ENCODE measurements at places on chromosomes 2 and 18.

GRCh38 chr2:9696731-9697130, 65.9 kb upstream of the YWHAQ start:
- DNase-seq = no peak

GRCh38 chr2:121584741-121585140, 54.1 kb downstream of the RNU4ATAC start:
- no peak for DNase-seq

GRCh38 chr18:48862132-48862531, 88.6 kb downstream of the SMAD7 start:
- no peak for DNase-seq

DNA sequence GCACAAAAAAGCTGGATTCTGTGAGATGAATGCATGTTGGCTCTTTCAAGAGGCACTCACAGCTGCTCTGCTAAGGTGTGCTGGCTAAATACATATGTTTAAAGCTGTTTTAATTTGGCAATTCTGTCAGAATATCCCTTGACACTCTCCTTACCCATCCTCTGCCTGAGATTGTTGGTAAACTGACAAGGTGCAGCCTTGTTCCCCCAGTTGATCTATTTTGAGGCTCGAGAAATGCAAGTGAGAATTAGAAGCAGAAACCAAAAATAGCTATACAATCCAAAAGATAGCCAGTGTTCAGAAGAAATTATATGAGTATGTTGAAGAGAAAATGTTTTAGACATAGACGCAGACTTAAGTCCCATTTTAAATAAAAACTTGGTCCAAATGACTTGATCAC, 971.7 kb upstream of the GYPC start:
- DNase-seq = no peak

- DNase-seq = no peak
These were observed 558.2 kb upstream of the PKDCC start for GRCh38 chr2:41489638-41490037.

DNA sequence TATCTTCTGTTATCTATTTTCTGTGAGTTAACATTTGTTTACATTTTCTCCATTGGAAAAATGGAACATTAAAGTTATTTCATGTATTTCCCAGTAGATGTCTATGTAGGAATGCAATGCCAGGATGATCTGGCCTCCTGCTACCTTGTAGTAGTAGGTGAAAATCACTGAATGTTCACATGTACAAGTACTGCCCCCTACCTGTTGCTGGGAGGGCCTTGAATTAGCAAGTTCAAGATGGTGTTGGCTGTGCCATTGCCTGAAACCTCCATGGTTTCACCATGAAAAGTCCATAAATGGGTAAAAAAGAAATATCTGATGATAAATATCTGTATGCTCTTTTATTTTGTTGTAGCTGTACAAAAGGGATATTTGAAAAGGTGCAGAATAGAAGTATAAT, 30.7 kb downstream of the XRCC5 start:
- no peak for DNase-seq

GRCh38 chr2:74876081-74876886, 42.4 kb downstream of the HK2 start:
- DNase-seq = peak; percentile 7

GRCh38 chr2:118856978-118857676, 9.7 kb upstream of the EN1 start:
- no peak for DNase-seq

DNA sequence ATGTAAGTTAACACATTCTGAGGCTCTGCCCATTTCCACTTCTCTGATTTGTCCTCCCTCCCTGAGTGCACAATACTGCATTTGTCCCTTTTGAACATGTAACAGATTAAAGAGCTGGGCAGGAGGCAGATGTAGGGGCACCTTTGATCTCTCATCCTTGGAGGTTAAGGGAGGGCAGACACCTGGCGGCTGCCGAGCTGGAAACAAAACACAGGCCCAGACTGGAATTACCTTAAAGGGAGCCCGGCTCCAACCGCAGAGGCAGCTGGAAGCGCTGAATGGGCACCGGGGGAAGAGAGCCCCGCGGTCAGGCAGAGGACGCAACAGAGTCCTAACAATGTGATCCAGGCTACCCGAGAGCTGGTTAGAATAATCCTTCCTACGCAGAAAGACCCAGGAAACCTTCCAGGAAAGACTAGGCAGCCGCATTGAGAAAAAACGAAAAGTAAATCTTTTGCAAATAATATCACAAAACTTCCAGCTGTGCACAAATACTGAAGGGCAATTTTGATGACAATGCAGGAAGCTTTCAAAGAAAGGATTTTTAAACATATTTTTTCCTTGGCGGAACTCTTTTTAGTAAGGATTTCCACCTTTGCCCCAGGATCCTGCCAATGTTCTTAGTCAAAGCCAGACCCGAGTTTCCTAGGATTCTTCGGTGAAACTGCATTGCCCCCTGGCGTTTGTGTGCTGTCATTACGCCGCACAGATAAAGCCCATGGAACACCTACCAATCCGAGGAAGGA, 216.0 kb downstream of the TGIF1 start:
- DNase-seq = peak; percentile 59

DNA sequence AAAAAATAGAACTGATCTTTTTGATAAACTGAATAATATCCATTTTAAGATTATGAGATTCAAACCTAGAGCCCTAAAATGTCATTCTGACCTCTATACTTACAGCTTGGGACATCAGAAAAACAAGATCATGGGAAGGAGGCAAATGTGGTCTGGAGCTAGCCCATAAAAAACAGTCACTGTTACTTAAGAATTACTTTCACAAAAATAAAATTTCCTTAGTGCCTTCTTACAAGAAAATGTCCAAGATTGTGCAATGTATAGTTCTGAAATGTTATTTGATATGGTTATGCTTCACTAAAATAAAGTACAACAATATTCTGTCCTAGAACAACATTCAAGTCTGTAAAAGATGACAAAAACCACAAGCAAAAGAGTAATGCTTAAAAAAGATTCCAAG, 247.6 kb downstream of the DYM start:
- no peak for DNase-seq

DNA sequence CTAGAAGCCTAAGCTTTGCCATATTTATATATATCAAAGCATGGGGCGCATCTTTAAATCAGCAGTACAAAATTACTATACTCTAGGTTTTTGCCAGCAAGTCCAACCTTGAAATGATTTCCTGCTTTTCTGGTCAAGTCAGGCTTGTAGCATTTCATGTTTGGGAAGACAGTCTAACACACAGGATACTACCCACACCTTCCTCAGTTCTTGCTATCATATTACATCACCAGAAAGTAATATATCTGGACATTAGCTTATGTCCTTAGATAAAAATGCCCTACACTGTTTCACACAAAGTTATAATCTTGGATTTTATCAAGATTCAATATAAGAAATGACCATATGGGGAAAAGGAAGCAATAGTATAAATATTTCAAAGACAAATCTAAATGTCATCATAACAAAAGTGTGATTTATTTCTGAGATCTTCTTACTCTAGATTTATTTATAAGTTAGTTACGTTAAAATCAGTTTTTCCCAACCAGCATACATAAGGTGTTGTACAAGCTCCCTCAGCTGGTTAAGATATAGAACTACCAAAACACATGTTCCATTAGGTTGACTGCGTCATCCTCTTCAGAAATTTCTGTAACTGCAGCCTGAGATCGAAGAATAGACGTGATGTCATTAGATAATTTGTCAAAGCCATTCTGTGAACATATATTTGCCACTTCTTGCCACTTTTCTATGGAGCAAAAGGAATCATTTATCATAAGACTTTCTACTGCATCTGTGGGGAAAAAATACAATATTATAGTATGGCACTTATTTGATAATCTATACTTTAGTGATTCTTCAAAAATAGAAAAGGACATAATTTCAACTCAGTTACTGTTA, 56.6 kb downstream of the CLHC1 start:
- peak; percentile 49 for DNase-seq

- DNase-seq = no peak
These were observed 92.0 kb upstream of the MSH2 start for GRCh38 chr2:47310801-47311560.

GRCh38 chr2:21005111-21005699, 38.7 kb downstream of the APOB start:
- DNase-seq = no peak

- no peak for DNase-seq
These were observed 909.2 kb upstream of the FANCL start for GRCh38 chr2:59150217-59150849.

Data from CD8-positive, alpha-beta memory T cell (primary cell).